Activated naive CD8-positive, alpha-beta T cell treated with anti-CD3 and anti-CD28 coated beads, Interleukin-2, amount 50 U/mL, for 16 hours (primary cell): ENCODE measurements at places on chromosomes 13 and 19.

DNA sequence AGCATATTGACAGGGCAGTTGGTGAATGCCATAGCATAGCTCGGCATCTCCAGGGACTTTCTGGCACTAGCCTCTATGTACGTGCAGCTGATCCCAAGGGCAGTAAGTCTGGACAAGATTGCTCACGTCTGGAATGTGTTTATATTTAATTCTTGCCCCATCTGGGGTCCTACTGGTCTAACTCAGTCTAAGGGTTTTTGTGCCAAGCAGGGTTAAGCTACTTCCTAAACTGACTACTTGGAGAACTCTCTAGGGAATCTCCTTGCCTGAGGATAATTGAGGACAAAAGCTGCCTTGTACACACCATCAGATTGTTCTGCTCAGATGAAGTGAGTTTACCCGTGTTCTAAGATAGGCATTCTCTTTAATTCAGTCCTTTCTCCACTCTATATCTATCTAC lies 358.1 kb downstream of the MYO16 start:
- no peak for DNase-seq

GRCh38 chr19:36638862-36639510 lies 27.7 kb downstream of the ZNF461 start:
- DNase-seq = no peak

DNA sequence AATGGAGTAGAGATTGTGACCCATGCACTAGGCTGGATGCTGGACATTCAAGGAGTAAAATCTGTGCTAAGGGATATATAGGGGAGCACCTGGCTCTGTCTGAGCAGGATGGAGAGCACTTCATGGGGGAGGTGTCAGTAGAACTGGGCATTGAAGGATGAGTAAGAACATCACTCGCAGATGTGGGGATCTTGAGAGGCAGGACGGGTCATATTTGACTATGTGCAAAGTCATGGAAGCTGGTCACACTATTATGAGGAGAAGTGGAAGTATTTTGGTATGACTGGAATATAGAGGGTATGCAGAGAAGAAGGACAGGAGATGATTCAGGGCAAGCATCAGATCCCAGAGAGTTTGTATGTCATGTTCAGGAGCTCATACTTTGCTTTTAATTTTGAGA lies 62.9 kb upstream of the PCDH8 start:
- no peak for DNase-seq

DNA sequence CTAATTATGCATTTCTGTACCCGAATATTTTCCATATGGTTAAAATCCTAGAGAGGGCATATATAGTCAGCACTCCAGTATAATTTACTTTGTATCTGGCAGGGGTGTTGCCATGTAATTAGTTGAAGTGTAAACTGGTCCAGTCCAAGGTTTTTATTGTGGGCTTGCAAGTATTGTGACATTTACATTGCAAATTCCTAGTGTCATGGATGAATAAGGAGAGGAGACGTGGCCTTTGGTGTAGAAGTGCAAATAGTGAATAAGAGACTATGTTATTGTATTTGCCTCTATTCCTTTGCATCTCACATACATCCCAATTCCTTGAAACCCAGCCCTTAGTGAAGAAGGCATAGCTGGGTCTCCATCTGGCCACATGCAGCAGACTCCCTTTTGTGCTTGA lies 330.6 kb downstream of the ATP8A2 start:
- DNase-seq = no peak

- DNase-seq = no peak
Observed at GRCh38 chr13:108342369-108343289, 73.1 kb downstream of the TNFSF13B start.

- DNase-seq = no peak
Observed at GRCh38 chr13:50197705-50198104, 182.5 kb downstream of the KCNRG start.

DNA sequence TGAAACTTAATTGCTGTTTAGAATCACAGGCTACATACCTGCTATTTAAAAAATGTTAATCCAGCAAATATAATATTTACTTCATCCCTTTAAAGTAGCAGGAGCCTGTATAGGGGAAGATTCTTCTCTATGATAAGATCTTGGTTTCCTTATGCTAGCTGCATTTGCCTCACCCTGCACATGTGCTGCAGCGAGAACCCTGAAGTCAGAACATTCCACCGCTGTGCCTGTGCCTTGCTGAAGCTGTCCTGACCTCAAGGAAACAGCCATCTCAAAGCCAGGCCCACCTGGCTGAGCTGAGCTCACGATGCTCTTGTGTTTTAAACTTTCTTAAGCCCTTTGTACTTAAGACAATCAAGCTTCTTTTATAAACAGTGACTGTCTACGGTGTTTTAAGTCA lies 355.0 kb upstream of the PCDH20 start:
- no peak for DNase-seq

- no peak for DNase-seq
Observed at GRCh38 chr13:110635405-110636002, 20.2 kb downstream of the NAXD start.

DNA sequence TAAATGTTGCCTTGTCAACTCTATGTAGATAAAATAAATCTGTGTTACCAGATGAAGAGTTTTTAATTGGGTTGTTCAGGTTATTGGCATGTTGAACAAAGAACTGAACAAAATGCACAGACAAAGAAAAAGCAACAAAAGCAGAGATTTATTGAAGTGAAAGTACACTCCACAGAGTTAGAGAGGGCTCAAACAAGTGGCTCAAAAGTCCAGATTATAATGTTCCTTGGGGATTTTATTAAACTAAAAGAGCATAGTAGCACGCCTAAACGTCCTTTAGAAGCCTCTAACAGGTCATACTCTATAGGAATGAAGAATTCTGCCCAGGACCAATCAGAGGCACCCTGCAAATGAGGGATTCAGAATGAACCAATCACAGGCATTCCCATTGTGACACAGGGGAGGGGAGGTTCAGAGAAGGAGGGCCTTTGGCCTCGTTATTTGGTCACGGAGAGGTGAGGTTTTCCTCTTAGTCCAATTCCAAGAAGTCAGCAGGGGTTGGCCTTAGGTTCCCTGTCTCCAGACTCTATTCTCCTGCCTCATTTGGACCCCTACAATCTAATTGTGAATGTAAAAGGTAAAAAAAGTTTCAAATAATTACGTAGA lies 12.8 kb downstream of the PSMC4 start:
- DNase-seq = no peak

- no peak for DNase-seq
Observed at GRCh38 chr13:77653301-77653700, 44.2 kb upstream of the SLAIN1 start.

- DNase-seq = no peak
Observed at GRCh38 chr19:17245535-17245984, at the start of gene NR2F6. TSS of gene NR2F6 (minus strand) at chr19:17245919. CDS start at chr19:17245220, 699 bp downstream.

- DNase-seq = no peak
Observed at GRCh38 chr13:27489456-27489855, 39.1 kb upstream of the MTIF3 start.

DNA sequence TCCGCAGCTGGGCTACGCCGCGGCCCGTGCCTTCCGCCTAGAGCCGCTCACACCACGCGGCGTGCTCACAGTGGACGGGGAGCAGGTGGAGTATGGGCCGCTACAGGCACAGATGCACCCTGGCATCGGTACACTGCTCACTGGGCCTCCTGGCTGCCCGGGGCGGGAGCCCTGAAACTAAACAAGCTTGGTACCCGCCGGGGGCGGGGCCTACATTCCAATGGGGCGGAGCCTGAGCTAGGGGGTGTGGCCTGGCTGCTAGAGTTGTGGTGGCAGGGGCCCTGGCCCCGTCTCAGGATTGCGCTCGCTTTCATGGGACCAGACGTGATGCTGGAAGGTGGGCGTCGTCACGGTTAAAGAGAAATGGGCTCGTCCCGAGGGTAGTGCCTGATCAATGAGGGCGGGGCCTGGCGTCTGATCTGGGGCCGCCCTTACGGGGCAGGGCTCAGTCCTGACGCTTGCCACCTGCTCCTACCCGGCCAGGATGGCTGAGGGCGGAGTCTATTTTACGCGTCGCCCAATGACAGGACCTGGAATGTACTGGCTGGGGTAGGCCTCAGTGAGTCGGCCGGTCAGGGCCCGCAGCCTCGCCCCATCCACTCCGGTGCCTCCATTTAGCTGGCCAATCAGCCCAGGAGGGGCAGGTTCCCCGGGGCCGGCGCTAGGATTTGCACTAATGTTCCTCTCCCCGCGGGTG lies 7.4 kb downstream of the DBP start:
- no peak for DNase-seq

DNA sequence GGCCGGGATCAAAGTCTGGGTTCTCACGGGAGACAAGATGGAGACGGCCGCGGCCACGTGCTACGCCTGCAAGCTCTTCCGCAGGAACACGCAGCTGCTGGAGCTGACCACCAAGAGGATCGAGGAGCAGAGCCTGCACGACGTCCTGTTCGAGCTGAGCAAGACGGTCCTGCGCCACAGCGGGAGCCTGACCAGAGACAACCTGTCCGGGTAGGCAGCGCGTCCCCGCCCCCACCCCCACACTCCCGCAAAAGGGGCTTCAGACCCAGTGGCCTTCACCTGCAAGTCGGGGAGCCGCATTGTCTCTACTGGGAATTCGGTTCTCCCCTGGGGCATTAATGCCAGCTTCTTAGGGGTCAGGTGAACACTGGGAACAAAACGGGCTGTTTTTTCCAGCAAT lies 114.7 kb upstream of the MCF2L start:
- no peak for DNase-seq

DNA sequence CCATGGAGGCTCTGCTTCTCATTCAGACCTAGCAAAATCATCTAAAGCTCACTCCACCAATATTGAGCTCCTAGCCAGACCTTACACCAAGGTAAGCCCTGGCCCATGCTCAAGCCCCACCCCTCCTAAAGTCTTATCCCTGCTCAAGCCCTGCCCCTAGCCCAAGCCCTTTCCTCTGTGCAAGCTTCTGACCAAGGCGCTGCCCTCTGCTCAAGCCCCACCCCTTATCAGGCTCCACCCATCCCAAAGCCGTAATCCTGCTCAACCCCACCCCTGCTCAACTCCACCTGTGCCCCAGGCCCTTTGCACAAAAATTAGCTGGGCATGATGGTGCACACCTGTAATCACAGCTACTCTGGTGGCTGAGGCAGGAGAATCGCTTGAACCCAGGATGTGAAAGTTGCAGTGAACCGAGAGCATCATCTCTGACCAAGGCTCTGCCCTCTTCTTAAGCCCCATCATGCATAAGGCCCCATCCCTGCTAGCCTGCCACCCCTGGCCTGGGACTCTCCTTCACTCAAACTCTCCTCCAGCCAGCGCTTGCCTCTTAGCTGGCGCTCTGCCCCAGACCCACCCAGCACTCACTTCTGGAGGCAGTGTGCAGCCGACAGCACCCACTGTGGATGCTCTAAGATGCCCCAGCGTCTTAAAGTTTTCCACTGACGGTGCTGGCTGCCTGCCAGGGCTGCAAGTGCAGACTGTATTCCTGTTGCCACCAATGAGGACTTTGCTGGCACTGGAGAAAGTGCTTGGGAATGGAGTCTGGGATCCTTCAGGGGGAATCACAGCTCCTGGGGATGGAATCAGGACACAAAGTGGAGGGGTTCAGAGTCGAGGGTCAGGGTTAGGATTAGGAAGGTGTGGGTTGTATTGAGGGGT lies 16.5 kb downstream of the KLK4 start:
- DNase-seq = no peak

GRCh38 chr19:28472843-28473242 lies 740.1 kb downstream of the UQCRFS1 start:
- DNase-seq = no peak

- DNase-seq = no peak
Observed at GRCh38 chr13:105684216-105684615, 851.2 kb downstream of the EFNB2 start.

DNA sequence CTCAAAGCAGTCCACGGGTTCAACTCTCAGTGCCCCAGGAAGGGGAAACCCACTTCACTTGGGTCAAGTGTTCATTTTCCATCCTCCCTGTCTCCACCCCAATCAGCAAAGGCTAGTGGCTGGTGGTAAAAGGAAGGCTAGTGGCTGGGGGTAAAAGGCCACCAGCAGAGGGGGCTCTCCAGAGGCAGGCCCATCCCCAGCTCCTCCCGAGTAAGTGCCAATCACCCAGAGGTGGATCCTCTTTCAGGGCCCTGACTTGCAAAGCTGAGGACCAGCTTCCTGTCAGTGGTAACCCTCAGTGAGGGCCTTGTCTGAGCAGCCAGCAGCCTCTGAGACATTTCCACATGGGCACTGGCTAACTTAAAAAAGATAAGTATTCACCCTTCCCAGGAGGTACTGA lies 22.0 kb upstream of the TPT1 start:
- no peak for DNase-seq

DNA sequence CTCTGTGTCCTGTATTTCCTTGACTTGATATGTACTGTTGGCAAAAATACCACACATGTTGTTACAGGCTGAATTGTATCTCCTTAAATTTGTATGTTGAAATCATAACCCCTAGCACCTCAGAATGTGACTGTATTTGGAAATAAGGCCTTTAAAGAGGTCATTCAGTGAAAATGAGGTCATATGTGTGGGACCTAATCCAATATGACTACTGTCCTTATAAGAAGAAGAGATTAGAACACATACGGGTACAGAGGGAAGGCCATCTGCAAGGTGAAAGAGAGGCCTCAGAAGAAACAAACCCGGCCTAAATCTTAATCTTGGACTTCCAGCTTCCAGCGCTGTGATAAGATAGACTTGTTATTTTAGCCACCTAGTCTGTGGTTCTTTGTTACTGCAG lies 202.5 kb downstream of the NUFIP1 start:
- DNase-seq = no peak
